Epithelial cell of umbilical artery (primary cell): ENCODE measurements at places on chromosomes 2 and 18. TPM values are rescaled to one million over a fixed set of nuclear protein-coding genes. Genes with fewer than 3 reads are reported as not detected.

The RAB11FIP5 gene
- total RNA-seq: 26.3 and 30.4 TPM in 2 replicates

The GALR1 gene
- total RNA-seq: not detected in 2 replicates

The RGPD4 gene
- total RNA-seq: not detected in 2 replicates

The FBLN7 gene
- total RNA-seq: 1.8 and 1.9 TPM in 2 replicates

The MPPE1 gene
- 13.0 and 17.6 TPM in 2 replicates for total RNA-seq

The HOXD9 gene
- total RNA-seq: 1.3 and 1.4 TPM in 2 replicates

The RFX8 gene
- total RNA-seq: 2.6 and 3.6 TPM in 2 replicates

The SP110 gene
- 2.6 and 9.3 TPM in 2 replicates for total RNA-seq

The ERMN gene
- total RNA-seq: not detected in 2 replicates

The WBP1 gene
- 30.4 and 30.5 TPM in 2 replicates for total RNA-seq

The DYNC2LI1 gene
- 11.7 and 15.3 TPM in 2 replicates for total RNA-seq

The KYNU gene
- total RNA-seq: 0.32 and 1.2 TPM in 2 replicates

The KIAA2012 gene
- not detected in 2 replicates for total RNA-seq

The DUSP2 gene
- 0.61 and 0.65 TPM in 2 replicates for total RNA-seq

The ADRA2B gene
- total RNA-seq: not detected in 2 replicates

The PLA2R1 gene
- total RNA-seq: 14.4 and 16.2 TPM in 2 replicates

The RNMT gene
- total RNA-seq: 16.6 and 22.8 TPM in 2 replicates

The C2orf78 gene
- total RNA-seq: not detected in 2 replicates

The COLEC11 gene
- not detected in 2 replicates for total RNA-seq

The C2orf15 gene
- not detected in 2 replicates for total RNA-seq

The VWA3B gene
- not detected in 2 replicates for total RNA-seq

The DSG1 gene
- not detected in 2 replicates for total RNA-seq

The CHST9 gene
- not detected in 2 replicates for total RNA-seq

The MFSD2B gene
- under 0.01 and 0.61 TPM in 2 replicates for total RNA-seq

The FAM228A gene
- not detected in 2 replicates for total RNA-seq

The INHBB gene
- total RNA-seq: under 0.01 TPM in 1 of 2 replicates, not detected in the other

The C2orf80 gene
- not detected in 2 replicates for total RNA-seq

The YPEL5 gene
- 65.0 and 87.7 TPM in 2 replicates for total RNA-seq

The HS1BP3 gene
- total RNA-seq: 19.8 and 22.9 TPM in 2 replicates

The RAD51AP2 gene
- total RNA-seq: not detected in 2 replicates

The FBXO41 gene
- total RNA-seq: 0.46 and 1.3 TPM in 2 replicates

The RESP18 gene
- total RNA-seq: not detected in 2 replicates

The CRYGD gene
- not detected in 2 replicates for total RNA-seq

The SULT1C4 gene
- 12.9 and 27.0 TPM in 2 replicates for total RNA-seq

The MOGAT1 gene
- total RNA-seq: not detected in 2 replicates

The CLEC4F gene
- 0.15 TPM in 1 of 2 replicates, not detected in the other for total RNA-seq

The ASAP2 gene
- total RNA-seq: 41.5 and 52.3 TPM in 2 replicates

The RAB27B gene
- total RNA-seq: 0.32 and 0.46 TPM in 2 replicates

The DLGAP1 gene
- not detected in 2 replicates for total RNA-seq

The DGUOK gene
- total RNA-seq: 48.2 and 62.7 TPM in 2 replicates

The RMND5A gene
- total RNA-seq: 36.7 and 53.0 TPM in 2 replicates

The ICOS gene
- not detected in 2 replicates for total RNA-seq

The INPP5D gene
- total RNA-seq: 18.7 and 24.7 TPM in 2 replicates

The SLC38A11 gene
- not detected in 2 replicates for total RNA-seq

The TGFA gene
- total RNA-seq: under 0.01 TPM in 1 of 2 replicates, not detected in the other

The MGAT4A gene
- total RNA-seq: 84.5 and 86.7 TPM in 2 replicates

The DSG2 gene
- under 0.01 and 0.30 TPM in 2 replicates for total RNA-seq

The ZNF236 gene
- 4.2 and 10.8 TPM in 2 replicates for total RNA-seq

The VRK2 gene
- total RNA-seq: 38.3 and 57.1 TPM in 2 replicates

The RAX gene
- total RNA-seq: not detected in 2 replicates

The CTNNA2 gene
- under 0.01 TPM in 1 of 2 replicates, not detected in the other for total RNA-seq

The SALL3 gene
- total RNA-seq: not detected in 2 replicates

The ABCG8 gene
- not detected in 2 replicates for total RNA-seq

The RGPD8 gene
- total RNA-seq: 8.8 and 16.3 TPM in 2 replicates

The MYCN gene
- 0.65 and 0.76 TPM in 2 replicates for total RNA-seq

The IL1RL2 gene
- total RNA-seq: under 0.01 and 0.15 TPM in 2 replicates

The MC2R gene
- not detected in 2 replicates for total RNA-seq

The ARHGAP25 gene
- total RNA-seq: 0.32 and 1.4 TPM in 2 replicates

The CHRND gene
- not detected in 2 replicates for total RNA-seq
